SJSA1 (cell line): ENCODE measurements at places on chromosomes 12 and 14. TPM values are rescaled to one million over a fixed set of nuclear protein-coding genes. Genes with fewer than 3 reads are reported as not detected.

DNA sequence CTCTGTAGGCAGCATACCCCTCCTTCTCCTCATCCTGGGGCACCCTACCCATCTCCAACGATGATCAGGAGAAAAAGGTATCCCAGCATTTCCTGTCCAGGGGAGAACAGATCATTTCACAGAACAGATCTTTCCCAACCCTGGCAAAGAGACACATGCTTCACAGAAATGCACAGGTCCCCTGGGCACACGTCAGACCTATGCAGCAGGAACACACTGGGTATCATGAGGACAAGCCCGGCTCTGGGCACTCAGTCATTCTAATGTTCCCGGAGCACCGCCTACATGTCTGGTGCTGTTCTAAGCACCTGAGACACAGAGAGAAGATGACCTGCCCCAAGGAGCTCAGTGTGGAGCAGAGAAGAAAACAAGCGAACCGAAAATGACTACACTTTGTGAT lies 56.2 kb downstream of the ACTN1 start:
- DNase-seq, result no peak

DNA sequence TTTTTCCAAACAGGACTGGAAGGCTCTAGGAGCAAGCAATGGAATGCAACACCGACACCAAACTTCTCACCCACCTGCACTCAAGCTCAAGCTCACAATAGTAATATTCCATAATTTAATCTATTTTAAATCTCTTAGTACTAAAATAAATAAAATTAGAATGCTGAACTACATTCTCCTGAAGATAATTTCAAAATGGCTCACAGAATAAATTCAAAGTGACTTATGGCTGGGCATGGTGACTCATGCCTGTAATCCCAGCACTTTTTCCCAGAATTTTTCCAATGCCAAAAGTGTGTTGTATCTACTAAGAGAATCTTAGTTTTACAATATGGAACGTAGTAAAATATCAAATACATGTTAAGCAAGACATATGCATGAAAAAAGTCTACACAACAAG lies 31.5 kb downstream of the DUSP16 start:
- no peak for DNase-seq

Gene RNFT2
- 0.47 and 0.63 TPM in 2 replicates for total RNA-seq

Gene CREBL2
- total RNA-seq, result 13.6 and 16.4 TPM in 2 replicates
